ENCODE measurements at places on chromosomes 5 and 9. TPM values are rescaled to one million over a fixed set of nuclear protein-coding genes. Genes with fewer than 3 reads are reported as not detected.

FGD3 gene
- total RNA-seq = 12.2 TPM

TAF11L6 gene
- not detected for total RNA-seq

ELOVL7 gene
- 7.5 TPM for total RNA-seq

TMEM141 gene
- total RNA-seq = 45.1 TPM

TMC1 gene
- not detected for total RNA-seq

- no peaks in the 10 kb centered on the region for H3K36me3 ChIP-seq
- no peaks in the 10 kb centered on the region for H3K27me3 ChIP-seq
- H3K4me3 ChIP-seq = no peak within 1 kb of the TSS
Measured at GRCh38 chr5:141488591-141489561, at the start of gene PCDHGC5. PCDHGC5 (plus strand) TSS chr5:141489081; CDS start chr5:141489241, 160 bp downstream.

- no peak for DNase-seq
- H3K27ac ChIP-seq = peak within 1 kb of the TSS; percentile 4
- H3K4me1 ChIP-seq = no peaks in the 10 kb centered on the region
- H3K36me3 ChIP-seq = no peaks in the 10 kb centered on the region
Measured at GRCh38 chr5:141958113-141958512, at the start of gene PCDH12. PCDH12 (minus strand) TSS chr5:141958202; CDS start chr5:141957851, 351 bp downstream.

DNA sequence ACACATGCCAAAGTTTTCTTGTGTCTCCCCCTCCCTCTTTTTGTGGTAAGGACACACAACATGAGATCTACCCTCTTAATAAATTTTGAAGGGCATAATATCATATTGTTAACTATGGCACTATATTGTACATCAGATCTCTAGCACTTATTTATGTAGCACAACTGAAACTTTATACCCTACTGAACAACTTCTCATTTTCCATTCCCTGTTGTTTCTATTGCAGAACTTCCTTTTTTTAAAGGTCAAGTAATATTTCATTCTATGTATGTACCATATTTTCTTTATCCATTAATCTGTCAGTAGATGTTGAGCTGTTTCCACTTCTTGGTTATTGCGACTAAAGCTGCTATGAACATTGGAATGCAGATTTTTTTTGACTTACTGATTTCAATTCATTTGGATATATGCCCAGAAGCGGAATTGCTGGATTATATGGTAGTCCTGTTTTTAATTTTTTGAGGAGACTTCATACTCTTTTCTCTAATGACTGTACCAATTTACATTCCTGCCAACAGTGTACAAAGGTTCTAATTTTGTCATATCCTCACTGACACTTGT is 305.3 kb downstream of the PRR16 start:
- H3K4me3 ChIP-seq = no peak overlapping the region
- no peaks in the 10 kb centered on the region for H3K36me3 ChIP-seq
- H3K27me3 ChIP-seq = no peaks in the 10 kb centered on the region

DNA sequence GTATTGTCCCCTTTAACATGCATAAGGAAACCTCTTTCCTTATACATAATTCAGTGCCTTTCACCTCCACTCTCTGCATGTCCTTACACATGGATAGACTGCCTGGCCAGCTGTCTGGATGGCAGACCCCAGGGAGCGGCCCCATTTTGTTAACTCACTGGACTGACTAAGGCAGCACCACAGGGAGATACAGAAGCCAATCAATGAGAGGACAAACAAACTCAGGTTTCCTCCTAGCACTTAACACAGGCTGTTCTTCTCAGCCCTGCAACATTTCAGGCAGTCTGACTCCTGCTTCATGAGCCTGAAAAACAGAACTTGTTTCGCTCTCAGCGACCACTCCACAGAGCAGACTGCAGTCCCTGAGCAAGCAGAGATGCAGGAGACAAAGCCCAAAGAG is 135.4 kb upstream of the RASEF start:
- no peak overlapping the region for H3K4me3 ChIP-seq
- no peaks in the 10 kb centered on the region for H3K4me1 ChIP-seq
- no peak for DNase-seq

DNA sequence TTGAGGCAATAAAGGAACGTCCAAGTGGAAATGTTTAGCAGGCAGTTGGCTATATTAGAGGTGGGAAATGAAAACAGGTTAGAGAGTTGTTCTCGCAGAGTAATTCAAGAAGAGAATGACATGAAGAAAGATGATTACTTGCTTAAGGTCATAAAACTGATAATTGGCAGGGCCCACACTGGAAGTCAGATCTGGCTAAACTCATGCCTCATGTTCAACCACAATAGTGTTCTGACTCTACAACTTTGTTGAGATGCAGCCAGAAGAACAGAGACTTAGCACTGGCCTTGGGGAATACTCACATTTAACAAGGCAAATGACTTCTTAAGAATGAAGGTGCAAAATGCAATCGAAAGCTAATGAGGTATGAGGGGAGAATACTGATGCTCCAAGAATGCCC is 27.2 kb upstream of the TNFSF8 start:
- H3K27me3 ChIP-seq = no peaks in the 10 kb centered on the region
- no peaks in the 10 kb centered on the region for H3K4me1 ChIP-seq
- H3K4me3 ChIP-seq = no peak overlapping the region
- no peak for DNase-seq
- no peak overlapping the region for H3K27ac ChIP-seq
- no peaks in the 10 kb centered on the region for H3K36me3 ChIP-seq

GRCh38 chr5:56207537-56207936 is 25.6 kb downstream of the ANKRD55 start:
- DNase-seq = no peak
- no peak overlapping the region for H3K4me3 ChIP-seq
- no peaks in the 10 kb centered on the region for H3K4me1 ChIP-seq
- H3K27ac ChIP-seq = no peak overlapping the region
- no peaks in the 10 kb centered on the region for H3K36me3 ChIP-seq

DNA sequence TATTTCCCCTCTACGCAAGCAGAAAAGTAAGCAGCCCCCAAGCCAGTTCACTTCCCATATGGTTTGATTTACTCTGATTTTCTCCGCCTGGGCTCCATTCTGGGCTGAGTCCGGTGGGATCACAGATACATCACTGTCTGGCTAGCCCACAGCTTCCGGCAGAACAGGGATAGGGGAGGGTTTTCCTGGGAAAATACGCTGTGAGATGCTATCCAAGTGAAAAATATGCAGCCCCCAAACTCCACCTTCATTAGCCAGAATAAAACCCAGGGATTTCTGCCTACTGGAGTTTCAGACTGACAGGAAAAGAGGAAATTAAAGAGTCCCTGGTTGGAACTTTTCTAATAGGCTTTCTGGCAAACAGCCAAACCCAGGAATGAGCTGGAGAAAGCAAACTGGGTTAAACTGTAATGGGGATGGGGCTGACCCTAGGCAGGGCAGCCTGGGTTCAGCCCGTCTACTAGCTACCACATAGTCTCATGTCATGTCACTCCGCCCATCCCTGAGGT is 16.9 kb upstream of the NIPAL4 start:
- no peak overlapping the region for H3K4me3 ChIP-seq
- no peaks in the 10 kb centered on the region for H3K27me3 ChIP-seq
- no peaks in the 10 kb centered on the region for H3K4me1 ChIP-seq

GRCh38 chr5:140926443-140927227 is 536 bp downstream of the PCDHAC1 start:
- H3K27ac ChIP-seq = peak overlapping the region; percentile 12
- no peaks in the 10 kb centered on the region for H3K36me3 ChIP-seq
- H3K27me3 ChIP-seq = no peaks in the 10 kb centered on the region
- DNase-seq = peak; percentile 84

GRCh38 chr5:101418713-101419118 is 515.6 kb upstream of the ST8SIA4 start:
- no peak overlapping the region for H3K27ac ChIP-seq
- H3K27me3 ChIP-seq = no peaks in the 10 kb centered on the region
- DNase-seq = no peak
- no peak overlapping the region for H3K4me3 ChIP-seq
- no peaks in the 10 kb centered on the region for H3K4me1 ChIP-seq
- H3K36me3 ChIP-seq = no peaks in the 10 kb centered on the region

DNA sequence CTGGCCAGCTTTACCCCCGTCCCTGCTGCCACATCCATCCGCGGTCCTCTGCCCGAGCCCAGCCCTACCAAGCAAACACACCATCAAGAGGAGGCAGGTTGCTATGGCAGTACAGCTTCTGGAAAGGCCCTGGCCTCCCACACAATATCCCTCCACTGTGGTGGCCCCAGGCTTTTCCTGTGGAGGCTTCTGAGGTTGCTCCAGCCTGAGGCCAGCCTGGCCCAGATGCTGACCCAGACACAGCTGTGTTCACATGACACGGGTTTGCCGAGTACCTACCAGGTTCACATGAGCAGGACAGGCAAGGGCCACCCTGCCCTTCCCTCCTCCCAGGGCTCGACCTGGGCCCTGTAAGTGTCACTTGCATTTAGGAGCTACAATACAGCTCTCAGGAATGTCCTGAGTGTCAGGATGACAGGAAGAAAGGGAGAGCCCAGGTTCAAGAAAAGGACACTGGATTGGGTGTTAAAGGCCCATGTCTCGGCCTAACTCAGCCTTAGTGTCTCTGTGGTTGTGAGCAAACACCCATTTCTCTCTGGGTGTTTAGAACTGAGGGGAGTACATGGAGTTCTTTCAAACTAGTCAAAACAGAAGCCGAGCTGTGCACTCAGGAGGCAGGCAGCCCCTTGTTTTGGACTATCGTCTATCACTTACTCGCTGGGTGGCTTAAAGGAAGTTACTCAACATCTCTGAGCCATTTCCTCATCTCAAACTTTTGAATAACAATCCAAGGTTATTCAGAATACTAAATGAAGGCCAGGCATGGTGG is 40.2 kb downstream of the NAIF1 start:
- no peaks in the 10 kb centered on the region for H3K27me3 ChIP-seq
- no peak for DNase-seq
- H3K4me1 ChIP-seq = no peaks in the 10 kb centered on the region

DNA sequence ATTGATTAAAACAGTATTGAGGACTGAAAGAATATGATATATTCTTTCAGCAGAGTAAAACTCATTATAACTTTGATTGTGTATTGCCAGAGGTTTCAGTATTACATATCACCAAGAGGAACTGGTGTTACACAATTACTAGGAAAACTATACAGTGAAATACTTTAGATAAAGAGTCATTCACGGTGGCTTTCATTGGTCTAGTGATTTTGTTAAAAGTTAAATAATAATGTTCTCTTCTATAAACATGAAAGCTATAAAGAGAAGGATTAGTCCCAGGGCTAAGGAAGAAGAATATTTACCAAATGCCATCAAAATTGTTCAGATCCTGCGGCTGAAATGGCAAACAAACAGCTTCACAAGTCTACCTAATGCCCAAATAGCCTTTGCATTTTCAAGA is 306.2 kb downstream of the SEMA5A start:
- H3K27me3 ChIP-seq = no peaks in the 10 kb centered on the region
- H3K27ac ChIP-seq = no peak overlapping the region
- DNase-seq = no peak

GRCh38 chr9:34035656-34036055 is 13.0 kb downstream of the UBAP2 start:
- no peaks in the 10 kb centered on the region for H3K4me1 ChIP-seq
- H3K27me3 ChIP-seq = no peaks in the 10 kb centered on the region
- H3K27ac ChIP-seq = no peak overlapping the region

DNA sequence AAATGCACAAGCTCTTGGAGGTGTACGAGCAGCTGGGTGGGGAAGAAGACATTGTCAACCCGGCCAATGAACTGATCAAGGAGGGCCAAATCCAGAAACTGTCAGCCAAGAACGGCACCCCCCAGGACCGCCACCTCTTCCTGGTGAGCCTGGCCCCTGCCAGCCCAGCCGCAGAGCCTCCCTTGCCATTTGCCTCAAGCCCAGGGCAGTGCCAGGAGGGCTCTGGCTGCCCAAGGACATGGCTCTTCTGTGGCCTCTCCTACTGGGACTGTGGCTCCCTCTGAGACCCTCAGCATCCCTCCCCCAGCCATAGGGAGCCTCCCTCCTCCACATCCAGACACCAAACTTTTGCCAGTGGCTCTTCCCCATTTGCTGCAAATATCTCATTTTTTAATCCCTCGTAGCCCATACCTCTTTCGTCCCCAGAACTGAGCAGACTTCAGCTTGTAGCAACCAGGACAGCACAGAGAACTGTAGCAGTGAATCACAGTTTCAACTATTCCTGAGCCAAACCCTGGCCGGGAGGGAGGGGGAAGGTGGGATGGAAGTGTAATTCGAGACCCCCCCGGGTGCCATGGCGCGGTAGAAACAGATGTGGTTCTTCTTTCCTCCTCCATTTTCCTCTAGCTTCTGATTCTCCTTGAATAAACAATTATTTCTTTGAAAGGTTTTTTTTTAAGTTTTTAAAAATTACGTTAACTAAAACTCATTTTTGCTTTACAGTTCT is 44.5 kb upstream of the SUSD3 start:
- no peaks in the 10 kb centered on the region for H3K36me3 ChIP-seq
- H3K4me3 ChIP-seq = no peak overlapping the region
- no peaks in the 10 kb centered on the region for H3K4me1 ChIP-seq
- H3K27me3 ChIP-seq = no peaks in the 10 kb centered on the region
- no peak for DNase-seq

All from body of pancreas (tissue), 4 donors.